ENCODE measurements at places on chromosomes 3 and 15.

GRCh38 chr3:15513116-15513515 lies 8.4 kb downstream of the COLQ start:
- DNase-seq = no peak

- DNase-seq = no peak
Measured at GRCh38 chr15:59801649-59802048, 112.5 kb upstream of the BNIP2 start.

DNA sequence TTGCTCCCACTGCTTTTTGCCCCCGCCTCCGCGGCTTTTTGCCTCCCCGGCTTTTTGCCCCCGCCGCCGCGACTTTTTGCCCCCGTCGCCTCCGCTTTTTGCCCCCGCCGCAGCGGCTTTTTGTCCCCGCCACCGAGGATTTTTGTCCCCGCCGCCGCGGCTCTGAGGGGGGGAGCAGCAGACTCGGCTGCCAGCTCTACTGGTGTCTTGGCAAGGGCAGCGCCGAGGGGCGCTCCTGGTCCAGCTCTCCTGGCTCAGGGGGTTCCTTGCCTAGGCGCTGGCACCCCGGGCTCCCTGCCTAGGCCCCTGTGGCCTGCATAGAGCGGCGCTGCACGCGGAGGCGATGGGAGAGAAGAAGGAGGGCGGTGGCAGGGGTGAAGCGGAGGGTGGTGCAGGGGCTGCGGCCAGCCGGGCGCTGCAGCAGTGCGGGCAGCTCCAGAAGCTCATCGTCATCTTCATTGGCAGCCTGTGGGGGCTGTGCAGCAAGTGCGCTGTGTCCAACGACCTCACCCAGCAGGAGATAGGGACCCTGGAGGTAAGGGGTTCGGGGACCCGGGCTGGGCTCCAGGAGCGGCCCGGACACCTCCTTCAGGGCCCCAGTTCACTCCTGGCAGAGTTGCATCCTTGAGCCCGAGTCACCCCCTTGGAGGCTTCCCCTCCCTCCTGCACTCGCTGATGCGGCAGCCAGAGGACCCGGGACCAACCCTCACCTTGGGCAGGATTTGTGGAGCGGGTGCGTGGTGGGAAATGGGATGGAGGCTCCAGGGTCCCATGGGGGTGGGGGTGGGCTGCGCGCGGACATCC lies 642.4 kb downstream of the GOLGA6L6 start:
- DNase-seq = no peak

GRCh38 chr3:177679568-177680471 lies 482.5 kb upstream of the TBL1XR1 start:
- no peak for DNase-seq

DNA sequence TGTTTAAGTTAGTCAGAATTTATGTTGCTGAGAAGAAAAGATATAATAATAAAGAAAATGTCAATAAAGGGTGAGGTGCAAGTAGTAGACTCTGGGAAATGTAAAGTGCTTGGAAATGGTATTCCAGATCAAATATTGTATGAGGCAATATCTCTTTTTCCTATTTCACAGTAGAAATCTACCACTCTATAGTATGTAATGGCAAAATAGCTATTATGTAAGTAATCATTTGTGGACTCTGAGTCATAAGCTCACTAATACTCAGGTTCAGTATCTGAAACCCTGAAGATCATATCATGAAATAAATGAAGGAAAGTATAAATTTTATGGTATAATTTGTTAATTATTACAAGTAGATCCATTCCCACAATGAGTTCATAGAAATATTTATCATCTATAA lies 322.1 kb downstream of the PYDC2 start:
- no peak for DNase-seq

DNA sequence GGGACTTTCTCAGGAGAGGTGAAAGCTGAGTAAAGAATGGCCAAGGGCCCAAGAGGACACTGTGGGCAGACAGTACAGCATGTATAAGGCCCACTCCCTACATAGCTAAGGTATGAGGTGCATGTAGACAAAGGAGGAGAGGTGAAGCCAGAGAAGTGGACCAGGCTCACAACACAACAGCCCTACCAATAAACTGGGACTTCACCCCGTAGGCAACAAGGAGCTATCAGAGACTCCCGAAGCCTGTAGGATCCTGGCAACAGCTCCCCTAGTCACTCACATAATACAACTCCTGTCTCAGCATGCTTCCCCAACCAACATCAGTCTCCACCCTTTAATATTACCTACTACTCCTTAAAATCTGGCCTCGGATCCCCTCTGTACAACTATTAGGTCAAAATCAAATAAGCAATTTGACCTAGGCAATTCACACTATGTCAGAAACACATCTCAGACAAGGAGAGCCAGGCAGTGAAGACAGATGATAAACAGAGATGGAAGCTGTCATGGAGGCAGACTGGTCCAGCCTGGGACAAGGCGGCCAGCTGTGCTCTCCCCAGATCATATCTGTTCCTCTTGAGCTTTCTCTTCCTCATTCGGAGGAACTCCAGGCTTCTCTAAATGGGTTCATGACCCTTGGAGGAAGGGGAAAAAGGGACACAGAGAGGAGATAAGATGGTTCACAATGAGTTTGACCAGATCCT lies 1.4 kb downstream of the XXYLT1 start:
- no peak for DNase-seq

- no peak for DNase-seq
Measured at GRCh38 chr15:82146576-82146975, 100.8 kb upstream of the MEX3B start.
